ENCODE measurements at places on chromosomes 11 and 22.

GRCh38 chr11:121958323-121958970 lies 157.6 kb downstream of the BLID start:
- DNase-seq, result no peak

GRCh38 chr11:119533921-119534736 lies 111.2 kb upstream of the THY1 start:
- DNase-seq, result peak; percentile 69

DNA sequence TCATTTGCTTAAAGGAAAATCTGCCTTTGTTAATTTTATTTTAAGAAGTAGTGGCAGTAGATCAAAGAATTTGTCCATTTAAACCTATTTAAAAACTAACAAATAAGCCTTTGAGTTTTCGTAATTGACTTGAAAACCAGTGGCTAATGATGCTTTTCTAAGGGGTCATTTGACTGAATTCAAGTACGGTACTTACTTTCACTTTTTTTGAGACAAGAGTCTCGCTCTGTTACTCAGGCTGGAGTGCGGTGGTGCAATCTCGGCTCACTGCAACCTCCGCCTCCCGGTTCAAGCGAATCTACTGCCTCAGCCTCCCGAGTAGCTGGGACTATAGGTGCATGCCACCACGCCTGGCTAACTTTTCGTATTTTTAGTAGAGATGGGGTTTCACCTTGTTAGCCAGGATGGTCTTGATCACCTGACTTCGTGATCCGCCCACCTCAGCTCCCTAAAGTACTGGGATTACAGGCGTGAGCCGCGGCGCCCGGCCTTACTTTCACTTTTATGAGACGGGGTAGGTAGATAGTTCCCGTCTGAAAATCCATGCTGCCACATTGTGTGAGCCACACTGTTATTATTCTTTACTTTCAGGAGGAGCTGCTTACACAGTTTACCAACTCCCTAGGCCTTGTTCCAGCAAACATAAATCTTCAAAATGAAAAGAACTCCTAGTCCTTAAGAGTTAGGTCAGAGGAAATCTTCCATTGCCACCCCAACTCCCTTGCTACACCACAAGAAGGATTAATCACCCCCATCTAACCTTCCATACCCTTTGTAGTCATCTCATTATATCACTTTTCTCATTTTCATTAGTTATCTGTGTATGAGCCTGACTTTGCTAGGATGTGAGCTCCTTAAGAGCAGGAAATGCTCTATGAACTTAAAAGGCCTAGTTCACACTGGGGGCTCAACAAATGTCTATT lies 926.6 kb upstream of the CCDC90B start:
- no peak for DNase-seq

DNA sequence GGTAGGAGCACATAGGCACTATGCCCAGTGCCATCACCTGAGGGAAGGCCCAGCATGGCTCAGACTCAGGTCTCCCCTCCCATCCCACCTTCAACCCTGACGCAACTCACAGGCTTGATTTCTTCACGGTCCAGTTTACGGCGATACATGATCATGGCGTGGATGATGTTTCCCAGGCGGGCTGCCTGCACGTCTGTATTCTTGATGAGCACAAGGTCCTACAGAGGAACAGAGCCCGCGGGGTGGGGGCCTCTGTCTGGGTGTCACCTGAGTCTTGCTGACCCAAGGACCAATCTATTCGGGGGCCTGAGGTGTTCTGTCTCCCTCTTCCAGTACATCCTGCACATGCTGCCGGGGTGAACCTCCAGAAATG lies 3.9 kb downstream of the CPT1B start:
- DNase-seq, result no peak

GRCh38 chr11:80815752-80816453 lies 1375.1 kb upstream of the TENM4 start:
- DNase-seq, result no peak

- no peak for DNase-seq
These were observed 10.3 kb downstream of the TNNT3 start for GRCh38 chr11:1929621-1930461.

DNA sequence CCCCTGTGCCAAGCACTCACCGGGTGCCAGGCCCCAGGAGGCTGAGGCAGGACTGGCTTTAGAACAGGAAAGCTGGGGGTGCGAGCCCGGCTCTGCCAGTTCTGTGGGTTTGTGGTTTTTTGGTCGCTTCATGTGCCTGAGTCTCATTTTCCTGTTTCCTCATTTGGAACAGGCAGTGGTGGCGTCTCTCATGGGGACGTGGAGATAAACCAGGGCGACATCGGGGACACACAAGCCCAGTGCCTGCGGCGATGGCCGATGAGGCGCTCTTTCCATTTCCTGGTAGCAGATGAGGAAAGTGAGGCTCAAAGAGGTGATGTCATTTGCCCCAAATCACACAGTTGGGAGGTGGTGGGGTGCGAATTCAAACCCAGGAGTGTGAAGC lies 20.8 kb upstream of the CHKA start:
- DNase-seq, result no peak

GRCh38 chr11:2366276-2366675 lies 10.8 kb upstream of the CD81 start:
- no peak for DNase-seq

DNA sequence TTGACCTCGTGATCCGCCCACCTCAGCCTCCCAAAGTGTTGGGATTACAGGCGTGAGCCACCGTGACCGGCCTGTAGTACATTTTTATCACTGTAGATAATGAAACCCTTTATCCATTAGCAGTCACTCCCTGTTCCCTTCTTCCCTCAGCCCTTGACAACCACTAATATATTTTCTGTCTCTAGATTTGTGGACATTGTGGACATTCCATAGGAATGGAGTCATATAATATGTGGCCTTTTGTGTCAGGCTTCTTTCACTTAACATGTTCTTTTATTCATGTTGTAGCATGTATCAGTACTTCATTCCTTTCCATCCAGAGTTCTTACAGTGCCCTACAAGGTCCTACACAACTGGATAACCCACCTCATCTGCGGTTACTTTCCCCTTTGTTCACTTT lies 30.5 kb downstream of the RRM1 start:
- DNase-seq, result peak; percentile 16

- peak; percentile 35 for DNase-seq
These were observed 1.5 kb downstream of the YPEL4 start for GRCh38 chr11:57647960-57648800.

DNA sequence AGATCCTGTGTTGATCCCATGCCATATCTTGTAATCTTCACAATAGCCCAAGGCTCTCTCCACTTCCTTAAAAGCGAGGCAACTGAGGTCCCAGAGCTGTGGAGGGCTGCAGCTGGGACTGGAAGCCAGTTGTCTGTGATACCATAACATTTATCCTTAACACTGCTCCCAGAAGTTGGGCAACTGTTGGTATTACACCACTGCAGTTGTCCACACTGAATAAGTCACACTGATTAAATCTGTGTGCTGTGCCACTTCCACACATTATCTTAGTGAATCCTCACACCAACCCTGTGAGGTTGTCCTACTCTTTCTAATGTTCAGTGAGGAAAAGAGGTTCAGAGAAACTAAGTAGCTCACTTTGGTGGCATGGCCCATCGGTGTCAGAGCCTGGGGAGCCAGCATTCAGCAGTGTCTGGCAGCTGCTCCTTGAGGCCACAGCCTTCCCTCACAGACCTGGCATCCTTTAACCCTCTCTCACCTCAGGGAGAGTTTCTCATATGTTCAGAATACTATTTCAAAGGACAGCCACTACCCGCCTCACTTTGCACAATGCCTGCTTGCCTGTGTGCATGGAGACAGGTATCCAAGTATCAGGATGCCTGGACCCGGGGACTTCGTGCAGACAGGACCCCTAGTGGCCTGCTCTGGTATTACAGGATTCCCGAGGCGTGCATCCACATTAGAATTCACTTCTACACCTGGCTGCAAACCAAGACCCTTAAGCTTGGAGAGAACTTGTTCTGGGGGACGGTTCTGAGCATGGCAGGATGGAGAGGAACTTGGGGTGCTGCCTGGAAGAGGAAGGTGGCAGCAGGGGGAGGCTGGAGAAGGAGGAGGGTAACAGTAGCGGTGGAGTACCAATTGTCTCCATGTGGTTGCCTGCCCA lies 221.9 kb upstream of the TBCEL start:
- peak; percentile 61 for DNase-seq

DNA sequence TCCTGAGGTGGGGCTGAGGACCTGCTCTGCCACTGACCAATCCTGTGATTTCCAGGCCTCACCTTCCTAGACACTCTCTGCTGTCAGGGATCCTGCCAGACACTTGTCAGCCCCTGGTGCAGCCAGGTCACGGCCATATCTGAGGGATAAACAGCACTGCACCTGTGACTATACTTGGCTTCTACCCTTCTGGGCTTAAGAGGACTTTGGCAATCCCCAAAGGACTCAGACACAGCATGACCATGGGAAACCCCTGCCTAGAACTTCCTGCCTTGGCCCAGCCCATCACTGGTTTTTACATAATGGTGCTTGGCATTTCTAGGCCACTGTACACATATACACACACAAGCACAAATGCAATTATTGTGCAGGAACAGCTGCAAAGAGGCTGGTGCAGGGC lies 11.6 kb upstream of the OLFML1 start:
- DNase-seq, result no peak

DNA sequence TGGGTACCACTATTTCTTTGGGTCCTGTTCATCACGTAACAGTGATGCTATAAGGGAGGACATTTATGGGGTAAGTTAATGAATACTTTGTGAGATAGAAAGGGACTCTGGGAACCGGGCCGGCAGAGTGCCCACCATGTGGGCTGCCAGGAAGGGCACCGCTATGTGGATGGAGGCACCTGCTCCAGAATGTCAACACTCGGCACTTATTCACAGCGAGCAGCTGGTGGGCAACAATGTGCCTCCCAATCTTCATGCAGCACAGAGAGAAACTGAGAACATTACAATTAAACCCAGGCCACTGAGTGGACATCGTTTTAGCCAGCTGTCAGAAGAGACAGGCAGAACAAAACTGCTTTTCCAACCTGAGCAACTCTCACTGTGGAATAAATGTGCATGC lies 15.8 kb upstream of the ELFN2 start:
- no peak for DNase-seq

DNA sequence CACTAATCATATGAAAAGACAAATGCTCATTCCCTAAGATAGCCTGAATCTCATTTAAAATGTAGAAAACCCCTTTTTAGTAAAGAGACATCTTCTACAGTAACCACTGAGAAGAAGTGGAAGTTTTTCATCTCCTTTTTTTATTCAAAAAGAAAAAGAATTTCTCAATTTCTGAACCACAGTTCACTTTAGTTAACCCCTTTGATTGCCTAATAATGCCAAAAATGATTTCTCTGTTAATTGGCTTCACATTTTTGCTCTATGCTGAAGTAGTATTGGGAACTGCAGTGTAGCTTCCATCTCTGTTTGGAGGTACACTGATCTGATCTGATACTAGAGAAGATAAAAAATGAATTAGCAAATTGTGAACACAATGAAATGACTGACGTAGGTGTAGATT lies 58.3 kb downstream of the CD44 start:
- no peak for DNase-seq

GRCh38 chr22:29163808-29164207 lies 41.9 kb upstream of the EMID1 start:
- DNase-seq, result no peak

GRCh38 chr22:40322021-40322420 lies 24.3 kb upstream of the ADSL start:
- no peak for DNase-seq

DNA sequence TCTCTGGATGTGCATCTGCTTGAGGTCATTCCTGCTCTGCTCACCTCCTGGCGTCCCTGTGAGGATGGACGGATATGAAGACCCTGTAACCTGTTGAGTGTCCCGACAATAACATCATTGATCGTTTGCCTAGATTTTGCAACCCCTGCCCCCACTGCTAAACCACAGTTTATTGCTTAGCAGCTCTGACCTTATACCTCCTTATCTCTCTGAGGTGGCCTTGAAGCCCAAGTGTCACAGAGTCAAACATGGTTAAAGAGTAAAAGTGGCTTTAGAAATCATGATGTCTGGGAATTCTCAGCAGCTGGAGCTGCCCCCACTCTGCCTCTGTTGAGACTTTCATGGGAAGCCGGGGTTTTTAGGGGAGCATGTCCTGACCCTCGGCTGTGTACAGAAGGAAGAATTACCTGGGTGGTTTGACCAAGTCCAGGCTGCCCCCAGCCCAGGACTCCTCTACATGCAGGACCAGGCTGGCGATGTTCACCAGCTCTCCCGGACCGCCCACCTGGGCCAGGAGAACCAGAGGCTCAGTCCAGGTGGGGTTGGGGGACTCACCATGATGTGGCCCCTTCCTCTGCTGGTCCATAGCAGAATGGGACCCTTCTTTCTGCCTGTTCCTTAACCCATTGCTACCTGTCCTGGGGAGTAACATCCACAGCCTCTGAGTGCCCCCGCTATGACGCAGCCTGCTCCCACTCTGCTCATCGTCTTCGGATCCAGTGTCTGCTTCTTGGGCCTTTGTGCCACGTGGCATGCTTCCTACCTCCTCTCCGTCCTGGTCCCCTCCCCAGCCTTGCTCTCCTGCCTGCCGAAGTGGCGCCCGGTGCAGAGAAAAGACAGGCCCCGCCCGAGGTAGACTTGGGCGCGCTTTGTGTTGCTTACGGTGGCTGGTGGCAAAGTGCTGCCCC lies 33.4 kb upstream of the FTH1 start:
- DNase-seq, result no peak

DNA sequence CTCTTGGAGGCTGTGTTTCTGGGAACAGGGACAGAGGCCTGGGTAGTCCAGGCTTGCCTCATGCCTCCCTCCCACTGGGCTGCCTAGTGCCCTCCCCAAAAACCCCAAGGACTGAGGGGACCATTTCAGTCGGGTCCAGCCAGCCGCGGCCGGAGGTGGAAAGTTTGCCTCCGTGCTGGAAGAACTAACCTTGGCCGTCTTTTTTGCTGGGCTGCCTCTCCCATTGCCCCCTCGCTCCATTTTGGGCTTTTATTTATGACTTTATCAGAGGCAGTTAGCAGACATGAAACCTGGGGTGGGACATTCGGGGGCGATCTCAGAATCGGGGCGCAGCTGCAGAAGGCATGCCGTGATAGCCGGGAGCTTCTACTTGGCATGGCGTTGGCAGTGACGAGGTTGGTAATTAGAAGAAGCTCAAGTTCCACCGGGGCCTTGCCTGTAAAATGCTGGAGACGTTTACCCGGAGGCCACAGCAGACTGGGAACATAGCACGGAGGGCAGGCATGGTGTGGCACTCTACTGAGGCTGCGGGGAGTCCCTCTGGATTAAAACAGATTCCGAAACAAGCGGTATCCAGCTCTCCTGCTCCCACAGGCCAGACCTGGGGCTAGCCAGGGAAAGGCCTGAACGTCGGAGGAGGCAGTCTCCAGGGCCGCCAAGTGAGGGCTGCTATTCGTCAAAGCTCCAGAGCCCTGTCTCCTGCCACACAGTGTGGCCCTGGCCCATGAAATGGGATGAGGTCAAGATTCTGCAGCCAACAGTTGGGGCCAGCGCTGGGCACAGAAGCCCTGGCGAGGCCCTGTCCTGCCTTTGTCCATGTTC lies 76.4 kb upstream of the PPARA start:
- DNase-seq, result peak; percentile 67

- DNase-seq, result no peak
These were observed 237.7 kb downstream of the BUD13 start for GRCh38 chr11:116535120-116535519.

GRCh38 chr11:96324912-96325311 lies 18.1 kb downstream of the MAML2 start:
- peak; percentile 87 for DNase-seq

Measured in ELR (cell line).